Stimulated activated CD4-positive, alpha-beta T cell treated with anti-CD3 and anti-CD28 coated beads, Interleukin-1b, Interleukin-23, amount 100 ng/mL, for 1 hour (primary cell): ENCODE measurements at places on chromosomes 2 and 18.

DNA sequence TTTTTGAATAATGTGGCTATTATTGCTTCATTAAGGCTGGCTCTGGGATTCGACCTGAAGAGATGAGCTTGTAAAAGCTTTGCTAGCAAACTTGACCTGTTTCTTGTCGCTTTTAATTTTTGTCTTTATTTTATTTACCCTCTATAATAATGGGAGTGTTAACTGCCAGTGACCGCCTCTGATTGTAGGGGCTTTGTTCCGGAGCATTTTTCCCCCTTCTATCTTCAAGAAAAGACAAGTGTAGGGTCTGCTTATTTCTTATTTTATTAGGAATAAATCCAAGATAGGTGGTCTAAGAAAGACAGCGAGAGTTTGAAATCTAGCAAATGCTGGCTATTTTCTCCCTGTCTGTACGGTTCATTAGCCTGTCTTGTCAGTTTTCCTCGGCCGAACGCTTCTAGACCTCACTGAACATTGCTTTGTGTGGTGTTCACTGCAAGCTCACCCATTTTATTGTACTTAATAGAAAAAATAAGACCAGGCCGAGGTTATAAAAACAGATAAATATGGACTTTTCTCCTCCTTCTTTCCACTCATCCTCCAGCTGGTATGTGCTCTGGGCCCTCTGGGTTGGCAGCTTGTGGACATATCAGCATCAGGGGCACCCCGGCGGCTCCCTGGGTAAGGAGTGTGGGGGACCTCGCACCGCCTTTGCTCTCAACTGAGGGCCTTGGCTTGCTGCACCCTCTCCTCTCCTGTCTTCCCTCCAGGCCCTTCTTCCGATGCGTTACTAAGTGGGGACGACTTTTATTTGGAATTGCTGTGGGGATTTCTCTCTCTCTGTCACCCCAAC, 8.5 kb downstream of the MEIS1 start:
- no peak for DNase-seq

DNA sequence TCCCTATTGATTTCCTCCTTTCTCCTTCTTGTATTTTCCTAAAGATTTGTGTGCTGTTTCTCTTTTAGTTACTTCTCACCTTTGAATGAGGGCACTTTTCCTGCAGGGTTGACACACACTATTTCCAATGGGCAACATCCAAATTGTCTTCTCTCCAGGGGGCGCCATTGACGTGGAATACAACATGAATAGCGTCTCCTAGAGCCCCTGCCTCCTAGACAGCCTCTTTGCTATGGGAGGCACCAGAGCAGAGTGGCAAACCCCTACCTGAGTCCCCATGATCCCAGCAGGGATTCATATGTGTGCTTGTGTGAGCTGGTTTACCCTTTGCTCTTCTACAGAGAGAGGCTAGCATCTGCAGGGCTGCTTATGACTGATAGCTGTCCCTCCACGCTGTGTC, 61.3 kb upstream of the ITSN2 start:
- DNase-seq = peak; percentile 3

DNA sequence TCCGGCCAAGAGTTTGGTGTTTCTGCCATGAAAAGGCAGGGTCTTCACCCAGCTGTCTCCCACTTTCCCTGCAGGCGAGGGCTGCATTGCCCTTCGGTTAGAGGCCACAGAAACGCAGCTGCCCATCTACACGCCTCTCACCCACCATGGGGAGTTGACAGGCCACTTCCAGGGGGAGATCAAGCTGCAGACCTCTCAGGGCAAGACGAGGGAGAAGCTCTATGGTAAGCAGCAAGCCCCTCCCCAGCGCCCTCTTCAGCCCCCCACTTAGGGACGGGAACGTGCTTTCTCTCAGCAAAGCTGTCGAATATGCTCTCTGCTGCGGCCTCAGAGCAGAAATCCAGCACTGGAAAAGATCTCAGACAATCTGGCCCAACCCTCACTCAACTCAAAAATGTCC, 57.7 kb upstream of the ATG16L1 start:
- no peak for DNase-seq

- DNase-seq = no peak
These were observed 1.8 kb upstream of the NFATC1 start for GRCh38 chr18:79393635-79394533.
